ENCODE measurements at places on chromosomes 13 and 19.
A peak's percentile ranks its signal among the peaks of the same experiment; 100 is the strongest.

GRCh38 chr19:8046569-8047165, 5.9 kb upstream of the CCL25 start:
- DNase-seq = no peak

- DNase-seq = no peak
These were observed 27.1 kb downstream of the ATP11A start for GRCh38 chr13:112716841-112717520.

- DNase-seq = peak; percentile 61
These were observed 33.2 kb downstream of the CCL25 start for GRCh38 chr19:8085598-8086408.

- no peak for DNase-seq
These were observed 4.2 kb downstream of the BLOC1S3 start for GRCh38 chr19:45182758-45183157.

- DNase-seq = no peak
These were observed 27.2 kb downstream of the PLEKHJ1 start for GRCh38 chr19:2208975-2209374.

DNA sequence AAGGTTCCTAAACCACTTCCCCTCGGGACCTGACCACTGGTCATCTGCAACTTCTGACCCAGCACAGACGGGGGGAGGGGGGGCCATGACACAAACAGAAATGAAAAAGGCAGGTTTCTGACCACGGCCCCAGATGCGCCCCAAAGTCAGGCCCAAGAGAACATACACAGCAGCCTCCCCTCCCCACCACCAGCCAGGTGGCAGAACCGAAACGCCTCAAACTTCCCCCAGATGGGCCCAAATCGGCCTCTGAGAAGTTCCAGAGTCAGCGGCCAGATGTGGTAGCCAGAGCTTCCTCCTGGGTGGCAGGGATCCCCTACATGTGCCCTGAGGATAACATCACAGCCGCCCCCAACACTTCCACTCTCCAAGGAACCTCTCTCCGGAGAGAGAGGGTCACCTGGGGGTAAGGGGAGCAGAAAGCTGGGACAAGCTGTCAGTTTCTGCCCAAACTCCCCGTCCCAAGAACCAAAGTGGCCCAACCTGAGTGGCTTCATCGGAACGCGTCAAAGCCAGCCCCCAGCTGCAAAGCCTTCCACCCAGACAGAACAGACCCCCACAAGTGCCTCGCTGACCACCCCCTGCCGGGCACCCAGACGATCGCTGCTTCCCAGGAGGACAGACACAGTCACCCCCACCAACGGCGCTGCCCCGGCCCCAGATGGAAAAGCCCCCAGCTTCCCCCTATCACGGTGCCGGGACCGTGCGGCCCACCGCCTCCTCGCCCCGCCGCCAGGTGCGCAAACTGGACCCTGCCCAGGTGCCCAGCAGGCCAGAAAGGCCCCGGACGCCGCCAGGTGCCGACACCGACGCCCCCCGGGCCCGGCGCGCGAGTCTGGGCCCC, 800 bp downstream of the ELL start:
- DNase-seq = no peak

DNA sequence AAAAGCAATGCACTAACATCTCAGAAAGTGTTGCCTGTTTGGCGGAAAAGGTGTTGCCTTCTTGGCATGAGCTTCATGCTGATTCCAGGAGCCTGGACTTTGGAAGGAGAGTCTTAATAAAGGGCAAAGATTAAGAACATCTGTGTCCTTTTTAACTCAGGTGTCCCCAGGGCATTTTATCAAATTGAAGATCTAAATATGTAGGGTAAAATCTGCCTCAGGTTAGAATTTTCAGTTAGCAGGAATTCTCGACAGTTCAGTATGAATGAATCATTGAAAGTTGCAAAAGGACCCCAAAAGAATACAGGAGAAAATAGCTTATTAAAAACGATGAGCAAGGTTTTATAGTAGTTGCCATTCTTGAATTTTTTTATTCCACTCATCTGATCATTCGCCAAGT, 325.2 kb downstream of the SUCLA2 start:
- no peak for DNase-seq

DNA sequence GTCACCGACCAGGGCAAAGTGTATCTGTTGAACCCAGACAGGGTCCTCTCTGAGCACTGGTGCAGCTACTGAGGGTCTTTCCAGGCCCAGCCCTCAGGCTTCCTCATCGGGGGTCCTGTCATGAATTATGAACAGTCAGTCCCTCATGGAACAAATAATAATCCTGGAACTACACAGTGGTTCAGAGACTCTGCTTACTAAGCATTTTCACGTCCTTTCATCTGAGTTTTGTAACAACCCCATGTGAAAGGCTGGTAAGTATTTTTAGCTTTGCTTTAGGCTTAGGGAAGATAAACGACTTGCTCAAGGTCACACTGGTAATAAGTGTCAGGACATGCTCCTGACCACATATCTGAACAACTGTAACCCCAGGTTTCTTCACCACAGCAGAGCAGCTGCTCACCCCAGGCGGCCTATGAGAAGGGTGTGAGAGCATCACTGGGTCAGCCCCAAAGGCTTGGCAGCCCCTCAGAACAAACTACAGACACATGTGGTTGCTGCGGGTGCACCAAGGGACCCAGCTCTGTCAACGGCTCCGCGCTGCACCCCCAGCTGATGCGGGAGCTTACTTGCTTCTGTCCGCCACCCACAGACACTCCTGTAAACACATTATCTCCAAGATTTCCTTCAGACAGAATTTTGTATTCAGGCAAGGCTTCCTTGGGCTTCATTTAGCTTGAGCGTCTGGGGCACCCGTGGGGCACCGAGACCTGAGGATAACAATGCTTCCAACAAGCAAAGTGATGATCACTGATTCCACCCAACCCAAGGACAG, 19.4 kb upstream of the GSX1 start:
- DNase-seq = no peak

- DNase-seq = no peak
These were observed 3.2 kb downstream of the NFIC start for GRCh38 chr19:3369337-3370213.

DNA sequence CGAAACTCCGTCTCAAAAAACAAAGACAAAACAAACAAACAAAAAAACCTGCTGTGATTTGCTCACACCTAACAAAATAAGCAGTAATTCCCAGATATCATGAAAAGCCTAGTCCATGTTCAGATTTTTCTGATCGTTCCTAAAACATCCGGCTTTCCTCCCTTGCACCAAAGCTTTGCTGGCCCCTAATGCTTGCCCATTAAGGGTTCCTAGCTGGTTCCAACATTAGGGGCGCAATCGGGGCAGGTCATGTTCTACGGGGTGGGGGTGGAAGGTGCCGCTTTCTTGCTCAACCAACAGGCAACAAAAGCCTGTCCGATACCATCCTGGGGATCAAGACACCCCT, 25.5 kb upstream of the FXYD3 start:
- DNase-seq = no peak

DNA sequence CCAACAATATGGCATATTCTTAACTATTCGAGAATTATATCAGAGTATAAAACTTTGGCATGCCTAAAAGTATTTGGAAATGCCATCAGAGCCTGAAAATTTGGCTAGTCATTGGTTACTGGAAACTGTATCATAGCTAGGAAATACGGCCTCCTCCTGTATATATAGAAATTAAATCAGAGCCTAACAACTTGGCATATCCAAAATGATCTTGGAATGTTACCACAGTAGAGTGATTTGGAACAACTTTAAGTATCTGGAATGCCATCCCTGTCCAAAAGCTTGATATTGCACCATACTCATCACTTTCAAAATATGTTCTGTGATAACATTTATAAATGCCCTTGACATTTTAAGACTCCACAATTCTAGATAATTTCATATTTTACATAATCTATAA, 335.8 kb downstream of the SLITRK1 start:
- no peak for DNase-seq

GRCh38 chr13:40191186-40191980, 475.1 kb downstream of the FOXO1 start:
- no peak for DNase-seq

DNA sequence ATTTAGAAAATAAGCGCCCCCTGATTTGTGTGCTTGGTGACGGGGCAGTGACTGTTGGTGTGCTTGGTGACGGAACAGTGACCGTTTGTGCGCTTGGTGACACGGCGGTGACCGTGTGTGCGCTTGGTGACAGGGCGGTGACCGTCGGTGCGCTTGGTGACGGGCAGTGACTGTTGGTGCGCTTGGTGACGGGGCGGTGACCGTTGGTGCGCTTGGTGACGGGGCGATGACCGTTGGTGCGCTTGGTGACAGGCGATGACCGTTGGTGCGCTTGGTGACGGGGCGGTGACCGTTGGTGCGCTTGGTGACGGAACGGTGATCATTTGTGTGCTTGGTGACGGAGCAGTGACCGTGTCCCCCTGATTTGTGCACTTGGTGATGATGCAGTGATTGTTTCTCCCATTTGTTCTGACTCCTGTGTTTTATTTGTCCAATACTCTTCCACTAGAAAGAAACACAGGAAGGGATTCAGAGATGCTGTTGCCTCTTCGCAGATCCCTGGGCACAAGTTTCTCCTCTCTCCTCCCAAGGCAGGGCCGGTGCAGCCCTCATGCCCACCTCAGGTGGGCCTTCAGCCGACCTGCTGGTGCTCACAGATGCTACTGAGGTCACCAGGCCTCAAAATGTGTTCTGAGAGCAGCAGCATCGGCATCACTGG, 128.3 kb downstream of the ATP11A start:
- no peak for DNase-seq

DNA sequence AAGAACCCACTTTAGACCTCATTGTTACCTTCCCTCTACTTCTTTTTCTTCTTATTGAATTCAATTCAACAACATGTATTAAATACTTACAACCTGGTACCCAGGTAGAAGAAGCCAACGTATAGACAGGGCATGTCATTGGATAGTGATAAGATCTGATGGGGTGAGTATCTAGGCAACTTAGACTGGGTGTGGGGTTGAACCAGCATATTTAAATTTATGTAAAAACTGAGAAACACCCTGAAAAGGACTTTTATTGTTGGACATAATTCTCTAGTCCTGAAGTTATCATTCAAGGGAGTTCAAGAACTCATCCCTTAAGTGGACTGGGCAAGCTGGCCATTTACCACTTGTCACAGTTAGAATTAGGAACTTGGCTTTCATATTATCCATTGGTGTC, 139.2 kb downstream of the ZIC5 start:
- no peak for DNase-seq

DNA sequence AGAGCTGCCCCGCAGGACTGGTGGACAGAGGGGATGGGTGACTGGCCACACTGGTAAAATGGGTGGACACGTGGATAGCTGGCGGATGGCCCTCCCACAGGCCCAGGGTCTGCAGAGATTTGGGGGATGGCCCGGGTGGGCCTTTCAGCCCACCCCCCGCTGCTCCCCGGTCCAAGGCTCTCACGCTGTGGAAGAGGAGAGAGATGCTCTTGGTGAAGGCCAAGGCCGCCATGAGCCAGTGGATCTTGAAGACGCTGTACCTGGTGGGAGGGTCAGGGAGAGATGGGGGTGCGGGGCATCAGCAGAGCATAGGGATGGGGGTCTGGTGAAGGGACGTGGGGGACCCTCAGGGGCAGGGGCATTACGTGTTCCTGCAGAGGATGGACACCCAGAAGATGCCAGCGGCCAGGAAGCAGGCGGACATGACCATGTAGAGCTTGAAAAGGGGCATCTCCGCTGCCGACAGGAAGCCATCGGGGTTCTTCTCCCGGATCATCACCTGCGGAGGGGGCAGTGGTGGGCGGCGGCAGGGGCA, 4.5 kb downstream of the GPR108 start:
- no peak for DNase-seq

DNA sequence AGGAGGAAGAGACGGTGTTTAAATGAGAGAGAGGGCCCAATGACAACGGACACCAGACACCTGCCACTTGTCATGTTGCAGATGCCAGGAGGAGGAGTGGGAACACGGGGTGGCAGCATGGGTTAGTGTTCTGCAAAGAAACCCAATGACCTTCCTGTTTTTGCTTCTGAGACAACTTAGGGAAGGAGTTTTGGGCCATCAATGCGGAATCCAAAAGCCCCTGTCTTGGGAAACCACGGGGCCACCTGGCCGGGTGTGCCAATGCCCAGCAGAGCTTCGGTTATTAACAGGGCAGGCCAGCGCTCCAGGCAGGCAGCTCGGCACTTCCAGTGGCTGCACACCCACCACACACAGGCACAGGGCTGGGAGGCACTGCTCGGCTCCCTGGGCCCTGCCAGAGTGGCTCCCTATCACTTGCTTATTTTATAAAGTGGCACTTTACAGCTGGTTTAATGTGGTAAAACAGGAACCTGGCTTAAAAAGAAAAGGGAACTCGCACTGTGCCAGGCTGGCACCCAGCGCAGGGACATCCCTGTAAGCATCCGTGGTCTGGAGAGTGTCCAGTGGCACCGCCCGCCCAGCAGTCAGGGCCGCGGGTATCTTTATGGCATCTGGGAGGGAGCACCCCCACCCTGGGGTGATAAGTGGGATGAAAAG, 19.1 kb downstream of the ELL start:
- no peak for DNase-seq
